CD4-positive, alpha-beta T cell treated with Interleukin-21 for 1 hour (primary cell): ENCODE measurements at places on chromosomes 6 and 20.

DNA sequence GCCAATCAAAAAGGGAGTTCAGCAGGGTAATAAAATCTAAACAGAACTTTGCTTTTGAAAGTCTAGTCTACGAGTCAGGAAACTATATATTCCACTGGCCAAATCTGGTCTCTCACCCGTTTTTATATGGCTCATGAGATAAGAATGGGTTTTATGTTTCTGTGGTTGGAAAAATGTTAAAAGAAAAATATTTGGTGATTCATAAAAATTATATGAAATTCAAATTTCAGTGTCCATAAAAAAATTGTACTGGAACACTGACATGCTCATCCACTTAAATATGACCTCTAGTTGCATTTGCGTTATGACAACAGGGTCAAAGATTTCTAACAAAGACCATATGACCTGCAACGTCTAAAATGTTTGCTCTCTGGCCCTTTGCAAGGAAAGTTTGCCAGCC is 22.3 kb upstream of the LAMP5 start:
- no peak for DNase-seq

DNA sequence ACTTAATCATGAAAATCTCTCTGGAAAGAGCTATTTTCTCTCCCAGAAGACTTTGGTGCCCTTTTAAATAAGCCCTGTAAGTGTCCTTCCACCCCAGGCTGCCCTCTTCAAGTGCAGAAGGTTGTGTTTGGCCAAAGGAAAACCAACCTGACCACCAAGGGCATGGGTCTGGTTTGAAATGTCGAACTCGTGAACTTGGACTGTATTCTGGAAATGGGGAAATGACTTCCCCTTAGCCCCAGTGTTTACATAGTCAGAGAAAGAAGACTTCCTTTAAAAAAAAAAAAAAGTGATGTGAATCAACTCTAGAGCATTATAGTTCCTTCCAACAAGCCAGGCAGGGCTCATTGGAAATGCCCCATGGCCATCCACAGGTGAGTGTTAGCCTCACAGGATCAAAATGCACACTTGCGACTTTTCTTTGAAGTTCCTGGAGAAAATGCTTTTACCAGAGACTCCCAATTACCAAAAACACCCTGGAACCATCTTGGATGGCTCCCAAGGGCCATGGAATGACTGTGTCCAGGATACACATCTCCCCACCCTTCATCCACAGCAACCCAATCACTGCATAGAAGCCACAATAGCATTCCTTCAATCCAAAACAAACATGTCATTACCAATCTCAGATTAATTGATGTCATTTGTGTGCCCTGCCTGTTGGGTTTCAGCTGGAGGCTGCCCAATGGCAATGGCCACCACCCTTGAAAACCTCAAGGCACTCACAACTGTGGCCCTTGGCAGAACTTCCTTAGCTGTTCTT is 133.8 kb downstream of the CLIC5 start:
- no peak for DNase-seq

GRCh38 chr6:38192487-38192886 is 373.0 kb downstream of the ZFAND3 start:
- no peak for DNase-seq

DNA sequence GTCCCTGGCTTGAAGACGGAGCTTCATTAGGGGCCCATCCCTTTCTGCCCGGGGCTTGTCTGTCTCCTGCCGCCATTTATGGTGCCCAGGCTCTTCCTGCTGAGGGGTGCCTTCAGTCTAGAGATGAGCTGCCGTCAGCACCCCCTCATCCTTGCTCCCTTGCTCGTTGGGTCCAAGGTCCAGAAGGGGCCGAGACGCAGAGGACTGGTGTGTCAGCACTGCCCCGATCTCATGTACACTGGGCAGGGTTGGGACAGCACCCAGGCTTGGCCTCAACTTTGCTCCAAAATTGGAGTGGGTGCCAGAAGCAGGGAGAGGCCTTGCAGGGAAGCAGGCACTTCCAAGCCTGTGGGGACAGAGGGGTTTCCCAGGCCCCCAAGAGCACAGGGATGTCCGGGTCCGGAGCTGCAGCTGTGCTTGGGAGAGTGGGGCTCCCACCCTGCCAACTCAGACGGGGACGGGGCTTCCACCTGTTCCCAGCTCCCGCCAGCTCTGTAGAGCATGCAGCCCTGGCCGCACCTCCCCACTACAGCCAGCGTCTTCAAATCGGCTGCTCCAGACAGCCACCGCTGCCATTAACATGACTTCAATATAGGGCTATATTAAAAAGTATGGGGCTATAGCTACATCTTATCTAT is 488.8 kb downstream of the TENT5A start:
- no peak for DNase-seq

DNA sequence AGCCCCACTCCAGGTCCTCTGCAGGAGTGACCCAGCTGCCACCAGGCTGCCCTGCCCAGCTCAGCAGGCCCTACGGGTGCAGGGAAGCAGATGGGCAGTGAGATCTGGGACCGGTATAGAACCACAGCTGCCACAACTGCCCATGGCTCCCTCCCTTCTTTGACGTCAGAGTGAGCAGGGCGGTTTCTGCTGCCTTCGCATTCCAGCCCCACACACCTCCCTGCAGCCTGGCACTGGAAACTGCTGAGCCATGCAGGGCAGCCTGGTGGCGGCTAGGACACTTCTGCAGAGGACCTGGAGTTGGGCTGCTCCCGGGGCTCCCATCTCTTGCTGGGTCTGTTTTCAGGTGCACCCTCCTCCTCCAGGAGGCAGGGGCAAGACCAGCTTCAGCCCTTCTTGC is 101.6 kb upstream of the CD93 start:
- DNase-seq = no peak

- no peak for DNase-seq
Observed at GRCh38 chr6:149289966-149290365, 27.5 kb upstream of the TAB2 start.

- DNase-seq = no peak
Observed at GRCh38 chr6:2792330-2793110, 27.3 kb downstream of the WRNIP1 start.

DNA sequence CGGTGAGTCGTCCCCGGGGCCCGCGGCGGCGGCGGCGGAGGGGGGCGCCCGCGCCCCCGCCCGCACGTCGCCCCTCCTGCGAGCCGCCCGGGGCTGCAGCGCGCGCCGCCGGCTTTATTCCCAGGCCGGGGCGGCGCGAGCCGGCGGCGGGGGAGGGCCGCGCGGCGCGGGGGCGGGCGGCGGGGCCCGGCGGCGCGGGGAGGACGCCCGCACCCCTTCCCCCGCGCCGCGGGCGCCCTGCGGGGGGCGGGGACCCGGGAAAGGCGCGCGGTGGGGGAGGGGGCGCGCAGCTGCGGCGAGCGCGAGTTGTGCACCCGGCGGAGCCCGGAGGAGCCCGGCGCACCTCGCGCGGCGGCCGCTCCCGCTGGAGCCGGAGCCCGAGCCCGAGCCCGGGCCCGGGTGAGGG is 646 bp downstream of the HMGA1 start:
- peak; percentile 37 for DNase-seq

DNA sequence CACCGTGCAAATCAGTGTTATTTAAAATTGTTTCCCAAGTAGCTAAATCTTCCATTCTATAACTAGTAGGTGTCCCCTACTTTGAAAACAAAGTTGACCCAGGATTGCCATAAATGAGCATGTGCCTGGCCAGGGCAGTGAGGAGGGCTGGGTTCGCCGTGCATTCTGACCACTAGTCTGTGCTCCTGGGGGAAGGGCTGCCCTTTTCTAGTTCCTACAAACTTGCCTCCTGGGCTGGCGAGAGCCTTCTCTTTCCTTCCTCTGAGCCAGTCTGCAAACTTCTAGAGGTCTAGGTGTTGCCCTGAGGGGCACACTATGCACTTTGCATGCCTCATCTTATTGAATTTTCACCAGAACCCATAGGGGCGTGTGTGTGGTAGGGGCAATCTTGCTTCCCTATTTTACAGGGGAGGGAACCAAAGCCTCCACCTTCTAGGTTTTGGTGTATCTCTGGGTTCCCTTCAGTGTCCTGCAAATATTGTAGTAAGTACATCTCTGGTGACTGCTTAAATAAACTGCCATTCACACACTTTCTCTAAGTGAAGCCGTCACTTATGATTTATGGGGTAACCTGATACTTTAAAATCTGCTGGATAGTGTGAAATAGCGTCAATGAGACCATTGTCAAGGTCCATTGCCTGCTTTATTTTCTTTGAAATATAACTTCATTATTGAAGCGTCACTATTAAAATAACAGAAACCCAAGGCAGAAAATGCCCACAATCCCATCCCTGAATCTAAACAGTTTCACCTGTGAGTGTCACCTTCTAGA is 42.2 kb downstream of the CDH26 start:
- DNase-seq = no peak

DNA sequence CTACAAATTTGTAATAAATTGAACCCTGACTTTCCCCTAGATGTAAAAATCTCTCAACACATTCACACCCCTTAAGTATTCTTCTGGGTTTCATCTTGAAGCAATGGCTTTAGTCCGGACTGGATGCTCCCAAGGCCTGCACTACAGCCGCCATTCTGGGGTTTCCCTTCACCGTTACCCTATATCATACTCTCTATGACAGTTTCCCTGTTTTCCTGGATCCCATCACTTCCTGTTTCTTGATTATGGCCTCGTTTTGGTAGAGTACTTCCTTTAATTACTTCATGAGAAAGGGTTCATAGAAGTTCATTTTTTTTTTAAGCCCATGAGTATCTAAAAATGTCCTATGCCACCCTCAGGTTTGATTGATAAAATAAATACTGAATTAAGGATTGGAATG is 11.7 kb downstream of the FIG4 start:
- DNase-seq = no peak

DNA sequence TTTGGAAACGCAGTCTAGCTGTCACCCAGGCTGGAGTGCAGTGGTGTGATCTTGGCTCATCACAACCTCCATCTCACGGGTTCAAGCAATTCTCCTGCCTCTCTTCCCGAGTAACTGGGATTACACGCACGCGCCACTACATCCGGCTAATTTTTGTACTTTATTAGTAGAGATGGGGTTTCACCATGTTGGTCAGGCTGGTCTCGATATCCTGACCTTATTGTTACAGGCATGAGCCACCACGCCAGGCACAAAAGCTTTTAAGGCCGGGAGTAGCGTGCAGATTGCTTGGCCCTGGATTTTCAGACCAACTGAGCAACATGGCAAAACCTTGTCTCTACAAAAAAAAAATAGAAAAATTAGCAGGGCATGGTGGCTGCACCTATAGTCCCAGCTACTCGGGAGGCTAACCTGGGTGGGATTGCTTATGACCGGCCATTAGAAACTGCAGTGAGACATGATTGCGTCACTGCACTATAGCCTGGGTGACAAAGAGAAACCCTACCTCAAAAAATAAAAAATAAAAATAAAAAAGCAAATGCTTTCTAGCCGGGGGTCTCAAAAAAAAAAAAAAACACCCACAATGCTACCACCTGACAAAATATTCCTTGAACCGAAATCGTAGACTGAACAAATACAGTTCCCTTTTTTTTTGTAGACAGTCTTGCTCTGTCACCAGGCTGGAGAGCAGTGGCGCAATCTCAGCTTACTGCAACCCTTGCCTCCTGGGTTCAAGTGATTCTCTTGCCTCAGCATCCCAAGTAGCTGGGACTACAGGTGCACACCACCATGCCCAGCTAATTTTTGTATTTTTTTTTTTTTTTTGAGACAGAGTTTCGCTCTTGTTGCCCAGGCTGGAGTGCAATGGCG is 15.0 kb downstream of the RBM39 start:
- no peak for DNase-seq

DNA sequence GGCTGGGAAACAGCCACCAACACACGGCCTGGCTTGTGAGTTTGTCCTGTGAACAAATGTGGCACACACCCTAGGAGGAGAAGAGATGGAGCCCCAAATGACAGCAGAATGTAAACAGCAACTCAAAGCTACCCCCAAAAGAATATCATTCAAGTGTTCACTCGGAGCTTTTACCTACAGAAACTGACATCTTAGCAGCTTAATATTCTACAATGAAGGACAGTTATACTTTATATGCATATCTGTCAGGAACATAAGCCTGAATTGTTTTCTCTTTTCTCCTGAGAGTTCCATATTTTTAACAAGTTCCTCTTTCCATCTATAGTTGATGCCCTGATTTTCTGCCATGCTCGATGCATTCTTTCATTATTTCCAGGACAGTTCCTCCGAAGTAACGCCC is 566.0 kb upstream of the MAP3K7 start:
- no peak for DNase-seq

GRCh38 chr20:46997187-46997586 is 102.5 kb downstream of the EYA2 start:
- no peak for DNase-seq

DNA sequence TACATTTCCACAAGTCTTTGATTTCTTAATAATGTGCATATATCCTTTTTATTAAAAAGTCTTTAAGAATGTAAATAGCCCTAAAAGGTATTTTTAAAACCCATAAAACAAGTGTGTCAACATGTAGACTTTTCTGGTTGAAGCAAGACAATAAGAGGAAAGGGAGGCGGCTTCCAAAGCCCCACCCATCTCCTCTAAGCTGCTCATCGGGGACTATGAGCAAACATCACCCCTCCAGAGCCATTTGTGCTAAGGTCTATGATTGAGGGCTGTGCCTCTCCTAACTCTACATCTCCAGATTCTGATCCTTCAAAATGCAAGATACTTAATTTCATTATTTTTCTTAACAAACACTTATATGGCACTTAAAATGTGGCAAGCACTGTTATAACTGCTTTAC is 2.5 kb upstream of the NAA20 start:
- no peak for DNase-seq

- DNase-seq = no peak
Observed at GRCh38 chr6:43277643-43278523, 20.2 kb upstream of the SLC22A7 start.

GRCh38 chr6:36506611-36507010 is 40.7 kb downstream of the STK38 start:
- no peak for DNase-seq

GRCh38 chr6:166318649-166319600 is 10.7 kb upstream of the PRR18 start:
- DNase-seq = no peak
